T-helper 1 cell treated with Interleukin-12 subunit alpha and Interleukin-12 subunit beta and Interleukin-4 antibody, amounts not matched to agents 30 ng/mL and 1 ng/mL, for 36 hours (primary cell): ENCODE measurements at places on chromosomes 2 and 18. TPM values are rescaled to one million over a fixed set of nuclear protein-coding genes. Genes with fewer than 3 reads are reported as not detected.

Gene ARHGAP25
- 153 and 156 TPM in 2 replicates for total RNA-seq

Gene AKAIN1
- not detected in 2 replicates for total RNA-seq

Gene ABCA12
- total RNA-seq = not detected in 2 replicates

Gene COL6A3
- 1.4 and 1.5 TPM in 2 replicates for total RNA-seq

Gene FKBP1B
- total RNA-seq = 0.66 and 1.4 TPM in 2 replicates

Gene LOXHD1
- total RNA-seq = 0.05 TPM in 1 of 2 replicates, not detected in the other

Gene BMP10
- 0.27 TPM in 1 of 2 replicates, not detected in the other for total RNA-seq

Gene AAMP
- 62.0 and 64.1 TPM in 2 replicates for total RNA-seq

Gene SLC4A5
- 2.6 and 3.7 TPM in 2 replicates for total RNA-seq
